ENCODE measurements at places on chromosomes 1 and 21.

DNA sequence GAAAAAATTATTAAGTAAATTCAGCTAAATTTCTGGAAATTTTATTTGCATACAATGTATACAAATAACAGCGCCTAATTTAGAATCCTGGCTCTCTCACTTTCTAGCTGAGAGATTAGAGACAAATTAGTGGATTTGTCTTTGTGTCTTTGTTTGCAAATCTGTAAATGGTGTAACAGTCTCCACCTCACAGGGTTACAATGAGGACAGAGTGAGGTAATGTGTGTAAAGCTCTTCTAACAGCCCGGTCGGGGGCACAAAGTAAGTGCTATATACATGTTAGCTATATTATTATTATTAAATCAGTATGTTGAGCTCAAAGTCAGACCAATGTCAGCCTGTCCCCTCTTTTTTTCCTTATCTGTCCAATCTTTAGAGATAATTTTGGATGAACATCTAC is 5.0 kb upstream of the ADAMTSL4 start:
- no peak for DNase-seq

DNA sequence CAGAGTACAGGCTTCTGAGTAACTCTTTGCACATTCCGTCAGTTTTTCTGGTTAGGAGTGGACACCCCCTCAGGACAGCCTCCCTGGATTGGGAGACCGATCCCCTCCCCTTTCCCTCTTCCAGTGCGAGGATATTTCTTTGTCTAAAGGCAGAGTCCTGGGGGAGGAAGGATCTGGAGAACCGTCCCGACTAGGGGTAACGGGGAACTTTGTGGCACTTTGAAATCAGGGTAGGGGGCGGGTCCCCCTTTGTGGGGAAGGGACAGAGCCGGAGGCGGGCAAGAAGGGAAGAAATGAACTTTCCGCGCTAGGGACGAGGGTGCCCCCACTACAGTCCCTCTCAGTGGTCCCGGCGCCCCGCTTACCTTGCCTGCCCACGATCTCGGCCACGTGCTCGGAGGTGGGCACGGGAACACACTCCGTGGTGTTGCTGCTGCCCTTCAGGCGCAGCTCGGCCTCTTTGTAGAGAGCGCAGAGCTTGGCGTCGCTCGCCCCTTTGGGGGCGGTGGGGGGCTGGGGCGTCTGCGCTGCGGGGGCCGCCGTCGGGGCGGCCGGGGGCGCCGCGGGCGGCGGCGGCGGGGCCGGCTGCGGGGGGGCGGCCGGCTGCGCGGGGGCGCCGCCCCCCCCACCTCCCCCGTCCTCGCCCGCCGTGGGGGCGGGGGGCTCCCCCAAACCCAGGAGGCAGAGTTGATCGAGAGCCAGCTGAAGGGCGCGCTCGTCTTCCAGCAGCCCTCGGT is 917 bp downstream of the MEX3A start:
- no peak for DNase-seq

GRCh38 chr1:77220687-77221463 is 1.6 kb upstream of the PIGK start:
- no peak for DNase-seq

DNA sequence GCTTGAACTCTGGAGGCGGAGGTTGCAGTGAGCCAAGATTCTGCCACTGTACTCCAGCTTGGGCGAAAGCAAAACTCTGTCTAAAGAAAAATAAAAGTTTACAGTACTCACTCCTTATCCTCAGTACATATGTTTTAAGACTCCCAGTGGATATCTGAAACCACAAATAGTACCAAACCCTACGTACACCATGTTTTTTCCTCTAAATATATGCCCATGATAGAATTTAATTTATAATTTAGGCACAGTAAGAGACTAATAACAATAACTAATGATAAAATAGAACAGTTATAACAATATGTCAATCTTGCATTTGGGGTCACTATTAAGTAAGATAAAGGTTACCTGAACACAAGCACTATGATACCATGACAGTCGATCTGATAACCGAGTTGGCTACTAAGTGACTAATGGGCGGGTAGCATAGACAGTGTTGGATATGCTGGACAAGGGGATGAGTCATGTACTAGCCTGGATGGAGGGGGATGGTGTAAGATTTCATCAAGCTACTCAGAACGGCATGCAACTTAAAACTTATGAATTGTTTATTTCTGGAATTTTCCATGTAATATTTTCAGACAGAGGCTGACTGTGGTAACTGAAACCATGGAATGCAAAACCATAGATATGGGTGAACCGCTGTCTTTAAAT is 43.7 kb downstream of the ST7L start:
- DNase-seq = no peak

DNA sequence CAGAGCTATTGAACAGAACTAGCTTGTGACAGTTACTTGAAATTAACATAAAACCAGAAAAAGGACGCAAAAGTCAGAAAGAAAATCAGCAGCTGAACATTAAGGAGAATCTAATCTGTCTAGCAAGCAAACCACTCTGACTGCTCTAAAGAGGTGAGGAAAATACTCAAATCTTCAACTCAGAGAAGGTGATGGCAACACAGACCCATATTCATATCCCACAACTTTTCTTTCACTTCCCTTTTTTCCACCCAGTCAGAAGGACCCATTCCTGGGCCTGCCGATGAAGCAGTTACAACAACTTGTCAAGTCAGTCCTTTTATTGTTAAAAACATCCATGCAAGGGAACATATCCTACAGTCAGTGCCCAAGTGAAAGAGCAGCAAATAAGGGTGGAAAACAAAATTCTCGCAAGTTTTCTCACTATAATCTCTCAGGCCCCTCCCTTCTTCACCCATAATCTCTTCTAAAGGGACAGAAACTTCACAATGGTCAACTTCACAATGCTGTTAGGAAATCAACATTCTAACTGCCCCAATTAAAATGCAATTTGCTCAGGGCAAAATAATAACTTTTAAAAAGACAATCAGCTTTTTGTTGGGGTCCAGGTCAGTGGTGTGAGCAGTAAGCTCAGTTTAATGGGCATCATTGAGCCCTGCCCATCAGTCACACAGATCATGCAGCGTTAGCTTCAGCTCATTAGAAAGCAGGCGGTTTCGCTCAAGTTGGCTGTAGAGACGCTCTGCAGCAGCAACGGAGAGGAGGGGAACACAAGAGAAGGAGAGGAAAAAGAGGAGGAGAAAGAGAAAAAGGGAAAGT is 3.6 kb upstream of the NUP210L start:
- DNase-seq = no peak

DNA sequence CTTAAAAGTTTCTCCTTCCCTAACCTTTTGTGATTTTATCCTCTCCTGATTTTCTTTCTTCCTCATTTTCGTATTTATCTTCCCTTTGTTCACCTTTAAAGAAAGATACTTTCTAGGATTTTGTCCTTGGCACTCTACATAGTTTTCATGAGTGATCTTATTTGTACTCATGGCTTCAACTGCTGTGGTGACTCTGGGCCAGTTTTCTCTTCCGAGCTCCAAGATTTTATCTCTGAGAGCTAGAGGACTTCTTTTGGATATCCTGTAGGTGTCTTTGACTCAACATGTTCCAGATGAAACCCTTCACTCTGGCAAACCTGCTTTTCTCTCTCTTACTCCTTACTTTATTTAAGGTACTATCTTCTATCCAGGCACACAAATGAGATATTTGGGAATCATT is 53.7 kb upstream of the MACF1 start:
- DNase-seq = no peak

- no peak for DNase-seq
Observed at GRCh38 chr1:9382643-9383491, 90.2 kb downstream of the SPSB1 start.

DNA sequence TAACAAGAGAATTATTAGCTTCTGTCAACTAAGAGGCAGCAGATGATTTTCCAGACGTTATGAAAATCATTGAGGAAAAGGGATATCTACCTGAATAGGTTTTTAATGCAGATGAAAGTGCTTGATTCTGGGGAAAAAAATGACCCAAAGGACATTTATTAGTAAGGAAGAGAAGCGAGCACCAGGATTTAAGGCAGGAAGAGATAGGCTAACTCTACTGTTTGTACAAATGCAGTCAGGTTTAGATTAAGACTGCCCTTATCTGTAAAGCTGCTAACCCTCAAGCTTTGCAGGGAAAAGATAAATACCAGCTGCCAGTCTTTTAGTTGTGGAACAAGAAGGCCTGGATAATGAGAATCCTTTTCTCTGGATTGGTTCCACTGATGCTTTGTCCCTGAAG is 33.0 kb upstream of the LRIG2 start:
- no peak for DNase-seq

GRCh38 chr1:239268941-239269340 is 117.4 kb upstream of the CHRM3 start:
- DNase-seq = no peak

DNA sequence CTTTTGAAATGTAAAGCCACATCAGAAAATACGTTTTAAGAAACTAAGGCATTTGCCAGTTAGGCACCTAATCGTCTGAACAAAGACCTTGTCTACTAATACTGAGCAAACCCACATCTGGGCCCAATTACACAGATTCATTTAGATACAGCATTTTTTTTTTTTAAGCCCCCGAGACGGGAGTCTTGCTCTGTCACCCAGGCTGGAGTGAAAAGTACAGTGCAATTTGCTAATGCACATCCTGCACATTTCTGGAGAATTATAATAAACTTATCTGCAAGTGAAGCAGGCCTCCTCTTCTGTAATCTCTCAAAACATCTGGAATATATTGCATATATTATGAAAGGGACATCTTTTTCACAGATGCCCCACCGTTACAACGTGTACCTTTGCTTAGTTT is 3.3 kb downstream of the RSRP1 start:
- no peak for DNase-seq

DNA sequence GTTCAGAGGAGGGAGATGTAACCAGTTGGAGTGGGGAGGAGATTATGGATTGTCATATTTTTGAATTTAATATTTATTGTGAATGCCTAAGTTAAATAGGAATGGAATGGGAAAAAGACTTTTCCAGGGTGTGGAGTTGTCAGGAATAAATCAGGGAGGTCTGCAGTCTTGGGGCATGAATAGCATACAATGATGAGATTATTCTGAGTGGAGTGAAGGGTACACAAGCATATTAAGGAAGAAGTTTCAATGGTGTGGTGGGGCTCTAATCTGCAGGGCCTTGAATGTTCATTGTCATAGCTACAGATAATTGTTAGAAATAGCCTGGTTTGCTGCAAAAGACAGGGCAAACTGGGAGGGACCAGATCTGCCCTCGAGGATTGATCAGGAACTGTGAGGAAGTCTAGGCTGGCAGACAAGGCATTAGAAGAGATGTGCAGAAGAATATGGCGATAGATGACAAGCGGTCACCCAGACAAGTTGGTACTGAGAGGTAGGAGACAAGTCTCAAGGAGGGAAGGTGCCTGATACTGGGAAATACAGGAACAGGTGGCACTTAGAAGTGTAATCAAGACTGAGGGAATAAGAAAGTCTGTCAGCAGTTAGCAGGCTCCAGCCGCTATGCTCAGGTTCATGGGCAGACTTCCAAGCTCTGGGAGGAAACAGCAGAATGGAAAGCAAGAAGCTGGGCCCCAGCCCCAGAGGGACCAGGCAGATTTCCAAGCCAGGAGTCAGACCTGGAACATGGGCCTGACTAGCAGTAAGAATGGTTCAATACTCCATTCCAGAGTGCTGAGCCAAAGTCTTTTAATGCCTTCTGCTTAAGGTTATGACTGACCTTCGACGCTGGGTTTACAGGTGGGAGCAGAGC is 20.9 kb upstream of the RGL1 start:
- no peak for DNase-seq

- DNase-seq = no peak
Observed at GRCh38 chr21:34545079-34545884, 33.3 kb upstream of the KCNE1 start.

- no peak for DNase-seq
Observed at GRCh38 chr1:60898413-60898812, 183.9 kb upstream of the NFIA start.
